H1 (cell line): ENCODE measurements at places on chromosomes 4 and X. TPM values are rescaled to one million over a fixed set of nuclear protein-coding genes. Genes with fewer than 3 reads are reported as not detected.

UGT2B11 gene
- not detected in 2 replicates for total RNA-seq

SMR3B gene
- not detected in 2 replicates for total RNA-seq

MAP7D2 gene
- total RNA-seq: 0.65 and 1.0 TPM in 2 replicates

MTMR8 gene
- total RNA-seq: 5.3 and 6.3 TPM in 2 replicates

GASK1B gene
- not detected in 2 replicates for total RNA-seq

ALB gene
- total RNA-seq: not detected in 2 replicates

SPOCK3 gene
- 0.44 and 0.60 TPM in 2 replicates for total RNA-seq

ALPK1 gene
- 0.43 and 0.44 TPM in 2 replicates for total RNA-seq

ADAM29 gene
- not detected in 2 replicates for total RNA-seq

WAS gene
- 0.63 and 0.80 TPM in 2 replicates for total RNA-seq

RBMXL3 gene
- not detected in 2 replicates for total RNA-seq

SLC16A2 gene
- total RNA-seq: 23.6 and 24.4 TPM in 2 replicates

KLB gene
- not detected in 2 replicates for total RNA-seq

RAB33B gene
- total RNA-seq: 8.6 and 8.7 TPM in 2 replicates

TRIML1 gene
- not detected in 2 replicates for total RNA-seq

ETDA gene
- total RNA-seq: not detected in 2 replicates

ANKRD37 gene
- total RNA-seq: 2.8 TPM in 2 replicates

TMEM271 gene
- 0.35 TPM in 1 of 2 replicates, not detected in the other for total RNA-seq

YY2 gene
- total RNA-seq: 1.1 and 1.5 TPM in 2 replicates

PRDM8 gene
- total RNA-seq: 0.10 TPM in 1 of 2 replicates, not detected in the other

SPATA4 gene
- total RNA-seq: not detected in 2 replicates

CENPU gene
- 122 and 124 TPM in 2 replicates for total RNA-seq
